ENCODE measurements at places on chromosomes 12 and 14. TPM values are rescaled to one million over a fixed set of nuclear protein-coding genes. Genes with fewer than 3 reads are reported as not detected.

KLRG1 gene
- polyA plus RNA-seq = 1.8 TPM

DNA sequence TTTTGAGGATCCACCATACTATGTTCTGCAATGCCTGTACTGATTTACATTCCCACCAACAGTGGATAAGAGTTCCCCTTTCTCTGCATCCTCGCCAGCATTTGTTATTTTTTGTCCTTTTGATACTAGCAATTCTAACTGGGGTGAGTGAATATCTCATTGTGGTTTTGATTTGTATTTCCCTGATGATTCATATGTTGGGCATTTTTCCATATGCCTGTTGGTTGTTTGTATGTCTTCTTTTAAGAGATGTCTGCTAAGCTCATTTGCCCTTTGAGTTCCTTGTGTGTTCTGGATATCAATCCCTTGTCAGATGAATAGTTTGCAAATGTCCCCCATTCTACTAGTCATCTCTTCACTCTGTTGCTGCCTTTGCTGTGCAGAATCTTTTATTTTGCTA lies 49.0 kb upstream of the MSRB3 start:
- DNase-seq = no peak

- DNase-seq = peak; percentile 65
These were observed 496 bp downstream of the PPP2R5C start for GRCh38 chr14:101761881-101762529.

DNA sequence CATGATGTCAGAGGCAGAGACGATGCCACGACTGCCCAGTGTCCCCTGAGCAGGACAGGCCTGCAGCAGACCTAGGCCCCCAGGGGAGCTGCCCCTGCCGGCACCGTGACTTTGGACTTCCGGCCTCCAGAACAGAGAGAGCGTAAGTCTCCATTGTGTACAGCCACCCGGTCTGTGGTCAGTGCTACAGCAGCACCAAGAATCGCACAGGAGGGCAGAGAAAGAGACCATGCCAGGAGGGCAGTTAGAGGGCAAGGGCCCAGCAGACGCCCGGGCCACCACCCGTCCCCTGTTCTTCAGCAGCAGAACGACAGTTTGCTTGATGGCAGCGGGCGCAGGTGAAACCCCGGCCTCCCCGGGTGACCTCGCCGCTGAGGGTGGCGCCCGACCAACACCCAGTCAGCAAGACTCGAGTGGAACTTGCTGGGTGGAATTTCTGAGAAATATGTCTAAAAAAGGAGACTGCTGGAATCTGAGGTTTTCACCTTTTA lies 19.7 kb downstream of the GALNT9 start:
- no peak for DNase-seq
